Activated T-helper 17 cell treated with anti-CD3 and anti-CD28 coated beads, Interleukin-2, amount 50 U/mL, for 72 hours (primary cell): ENCODE measurements at places on chromosomes 12 and 14. TPM values are rescaled to one million over a fixed set of nuclear protein-coding genes. Genes with fewer than 3 reads are reported as not detected.

TDG gene
- 38.2 TPM for total RNA-seq

COX8C gene
- not detected for total RNA-seq

CDH24 gene
- total RNA-seq: 0.48 TPM

BDKRB2 gene
- not detected for total RNA-seq

KRT3 gene
- total RNA-seq: not detected

PZP gene
- not detected for total RNA-seq

SOAT2 gene
- total RNA-seq: 0.28 TPM

ESRRB gene
- 0.30 TPM for total RNA-seq

MYH6 gene
- 0.71 TPM for total RNA-seq

RASAL1 gene
- 21.3 TPM for total RNA-seq

SSPN gene
- total RNA-seq: not detected

B3GNT4 gene
- total RNA-seq: 0.48 TPM

FGD4 gene
- 0.21 TPM for total RNA-seq

EPYC gene
- not detected for total RNA-seq

LRTM2 gene
- total RNA-seq: not detected

P2RX2 gene
- not detected for total RNA-seq

TAS2R31 gene
- 8.0 TPM for total RNA-seq

TAC3 gene
- not detected for total RNA-seq

CD163 gene
- not detected for total RNA-seq

PRDM4 gene
- total RNA-seq: 28.1 TPM

BICDL1 gene
- 36.9 TPM for total RNA-seq

OAS1 gene
- 15.6 TPM for total RNA-seq

LBHD2 gene
- total RNA-seq: not detected

LGALS3 gene
- total RNA-seq: 258 TPM

MSI1 gene
- 0.24 TPM for total RNA-seq

HHIPL1 gene
- total RNA-seq: 0.19 TPM

GPRC5D gene
- total RNA-seq: not detected

DMAC2L gene
- total RNA-seq: 11.8 TPM

SLC35F4 gene
- total RNA-seq: not detected

KRT72 gene
- not detected for total RNA-seq

GALNT16 gene
- total RNA-seq: 0.66 TPM

SALL2 gene
- total RNA-seq: 6.0 TPM

IFI27 gene
- total RNA-seq: 2.1 TPM

RNASE3 gene
- total RNA-seq: not detected

PSMC6 gene
- total RNA-seq: 122 TPM

PUS1 gene
- 75.2 TPM for total RNA-seq

SLC22A17 gene
- total RNA-seq: 3.0 TPM

KRT78 gene
- not detected for total RNA-seq

MYL2 gene
- total RNA-seq: not detected

RNF10 gene
- total RNA-seq: 182 TPM

RFX4 gene
- total RNA-seq: not detected

BIN2 gene
- 78.8 TPM for total RNA-seq

PNMA1 gene
- total RNA-seq: 41.2 TPM

TCL1B gene
- total RNA-seq: not detected

NFYB gene
- total RNA-seq: 15.1 TPM

C12orf54 gene
- not detected for total RNA-seq

MYBPC1 gene
- total RNA-seq: not detected

PTPRR gene
- not detected for total RNA-seq

SERPINA3 gene
- total RNA-seq: not detected

PRIMA1 gene
- total RNA-seq: not detected

HPD gene
- not detected for total RNA-seq

LMO3 gene
- total RNA-seq: not detected

EIF2S3B gene
- 0.26 TPM for total RNA-seq

C1RL gene
- 14.0 TPM for total RNA-seq

PAX9 gene
- not detected for total RNA-seq

FBLN5 gene
- 1.4 TPM for total RNA-seq

GLI1 gene
- 0.48 TPM for total RNA-seq

CFAP251 gene
- total RNA-seq: 1.8 TPM
